SK-N-SH (cell line): ENCODE measurements at places on chromosomes 3 and 15.

GRCh38 chr15:29690765-29691475 is 131.3 kb downstream of the TJP1 start:
- DNase-seq: no peak

DNA sequence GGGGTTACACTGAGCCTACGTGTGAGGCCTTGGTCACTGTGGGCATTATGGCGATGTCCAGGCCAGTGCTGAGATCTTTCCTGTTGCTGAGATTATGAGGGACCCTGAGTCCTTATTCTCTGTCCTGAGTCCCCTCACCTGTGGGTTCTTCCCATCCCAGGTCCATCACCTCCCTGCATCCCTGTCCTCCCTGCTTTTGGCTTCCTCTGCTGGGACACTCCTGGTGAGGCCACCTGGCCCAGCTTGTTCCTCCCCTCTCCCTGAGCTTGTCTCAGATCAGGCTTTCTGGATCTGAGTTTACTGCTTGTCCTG is 36.1 kb downstream of the AMOTL2 start:
- no peak for DNase-seq

GRCh38 chr15:70580286-70580685 is 183.1 kb downstream of the UACA start:
- DNase-seq: no peak

DNA sequence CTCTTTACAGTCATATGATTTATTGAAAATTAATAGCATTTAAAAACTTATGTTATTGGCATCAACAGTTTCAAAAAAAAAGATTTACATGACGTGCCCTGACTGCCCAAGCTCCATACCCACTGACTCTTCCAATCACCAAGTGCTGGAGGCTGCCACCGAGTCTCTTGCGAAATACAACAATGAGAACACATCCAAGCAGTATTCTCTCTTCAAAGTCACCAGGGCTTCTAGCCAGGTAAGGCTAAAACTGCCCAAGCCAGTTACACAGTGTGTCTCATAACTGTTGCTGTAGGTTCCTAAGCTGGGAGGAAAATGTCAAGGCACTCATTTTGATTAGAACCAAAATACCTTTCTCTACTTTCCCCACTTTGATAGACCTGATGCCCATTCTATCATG is 4.5 kb downstream of the FETUB start:
- no peak for DNase-seq

- peak; percentile 87 for DNase-seq
Measured at GRCh38 chr15:75347222-75348033, 589 bp downstream of the NEIL1 start.
